NCI-H2081 treated with DMSO at 0.1 percent for 48 hours (cell line): ENCODE measurements at places on chromosomes 6 and 20.

DNA sequence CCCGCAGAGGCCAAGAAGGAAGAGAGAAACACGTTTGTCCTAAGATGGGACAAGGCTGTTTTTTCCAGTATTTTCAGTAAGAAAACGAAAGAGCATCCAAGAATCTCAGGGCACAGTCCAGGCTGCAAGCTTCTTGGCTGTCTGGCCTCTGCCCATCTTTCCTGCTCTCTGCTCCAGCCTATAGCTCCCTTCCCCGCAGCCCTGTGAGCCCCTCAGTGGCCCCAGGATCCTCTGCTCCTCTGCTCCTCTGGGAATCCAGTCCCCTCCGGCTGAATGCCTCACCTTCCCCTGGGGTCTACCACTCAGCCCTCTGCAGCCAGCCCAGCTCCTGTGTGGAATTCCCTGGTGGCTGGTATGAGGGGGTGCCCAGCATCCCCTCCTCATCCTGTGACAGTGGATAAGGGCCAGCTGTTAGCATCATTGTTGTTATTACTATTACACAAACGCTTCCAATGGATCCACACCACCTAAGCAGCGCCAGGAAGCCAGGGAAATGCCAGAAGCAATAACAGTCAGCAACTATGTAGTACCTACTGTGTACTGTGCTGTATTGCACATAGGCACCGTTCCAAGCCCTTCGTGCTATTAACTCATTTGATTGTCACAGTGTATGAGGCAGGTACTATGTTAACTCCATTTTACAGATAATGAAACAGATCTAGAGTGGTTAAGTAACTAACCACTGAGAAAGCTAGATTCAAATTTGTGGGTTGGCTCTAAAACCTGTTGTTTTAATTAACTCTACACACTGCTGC is 60.3 kb upstream of the PTPN1 start:
- no peak for DNase-seq

GRCh38 chr6:110688661-110689268 is 126.5 kb downstream of the CDK19 start:
- no peak for DNase-seq

- DNase-seq: no peak
Observed at GRCh38 chr6:142830116-142830710, 114.8 kb downstream of the HIVEP2 start.

- DNase-seq: no peak
Observed at GRCh38 chr20:36717657-36718056, 28.2 kb downstream of the NDRG3 start.

DNA sequence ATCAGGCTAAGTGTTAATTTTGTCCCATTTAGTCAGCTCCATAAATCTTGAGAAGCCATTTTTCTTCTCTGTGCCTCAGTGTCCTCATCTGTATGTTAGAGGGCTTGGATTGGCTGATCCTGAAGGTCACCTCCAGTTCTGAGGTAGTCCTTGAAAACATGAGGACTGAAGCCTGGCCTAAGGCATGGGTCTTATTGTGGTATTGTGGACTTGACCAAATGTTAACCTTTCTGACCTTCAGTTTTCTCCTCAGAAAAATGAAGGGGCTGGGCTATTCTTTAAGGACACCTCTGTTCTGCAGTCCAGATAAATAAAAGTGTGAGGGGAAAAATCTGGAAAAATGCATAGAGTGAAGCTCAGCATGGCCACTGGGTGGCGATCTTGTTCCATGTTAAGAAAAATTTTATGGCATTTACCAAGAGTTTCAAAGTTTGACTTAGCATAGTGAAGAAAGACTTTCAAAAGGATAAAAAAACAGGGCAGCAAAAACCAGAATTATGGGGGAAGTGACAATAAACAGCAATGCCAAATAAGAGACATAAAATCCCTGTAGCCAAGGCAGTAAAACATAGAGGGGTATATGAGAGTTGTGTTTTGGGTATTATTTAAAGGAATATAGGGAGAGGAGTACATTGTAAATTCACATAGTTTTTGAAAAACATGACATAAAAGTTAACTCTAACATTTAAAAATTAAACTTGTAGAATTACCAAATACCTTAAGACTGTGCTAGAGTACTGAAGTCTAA is 13.2 kb upstream of the TFB1M start:
- DNase-seq: peak; percentile 21

GRCh38 chr20:17912916-17913315 is 55.7 kb downstream of the SNX5 start:
- no peak for DNase-seq

DNA sequence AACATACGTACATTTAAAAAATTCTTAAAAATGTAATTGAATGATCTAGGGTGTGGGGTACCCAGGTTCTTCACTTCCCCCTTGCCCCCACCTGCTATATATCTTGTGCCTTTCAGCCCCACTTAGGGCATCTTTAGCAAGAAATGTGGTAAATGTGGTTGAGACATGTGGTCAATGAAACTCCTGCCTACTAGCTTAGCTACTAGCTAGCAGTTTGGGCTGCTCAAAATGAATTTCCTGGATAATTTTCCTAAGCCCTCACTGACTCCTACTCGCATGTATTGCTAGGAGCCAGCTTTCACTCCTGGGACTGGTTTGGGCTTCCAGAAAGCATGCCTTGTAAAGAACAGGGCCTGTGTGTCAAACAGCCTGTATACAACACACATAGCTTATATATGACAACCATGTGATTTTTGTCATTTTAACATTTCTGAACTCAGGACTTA is 257.3 kb downstream of the ATXN1 start:
- DNase-seq: no peak

- no peak for DNase-seq
Observed at GRCh38 chr20:49750611-49751396, 37.1 kb upstream of the B4GALT5 start.

- DNase-seq: no peak
Observed at GRCh38 chr6:41335943-41336342, 535 bp downstream of the NCR2 start.

DNA sequence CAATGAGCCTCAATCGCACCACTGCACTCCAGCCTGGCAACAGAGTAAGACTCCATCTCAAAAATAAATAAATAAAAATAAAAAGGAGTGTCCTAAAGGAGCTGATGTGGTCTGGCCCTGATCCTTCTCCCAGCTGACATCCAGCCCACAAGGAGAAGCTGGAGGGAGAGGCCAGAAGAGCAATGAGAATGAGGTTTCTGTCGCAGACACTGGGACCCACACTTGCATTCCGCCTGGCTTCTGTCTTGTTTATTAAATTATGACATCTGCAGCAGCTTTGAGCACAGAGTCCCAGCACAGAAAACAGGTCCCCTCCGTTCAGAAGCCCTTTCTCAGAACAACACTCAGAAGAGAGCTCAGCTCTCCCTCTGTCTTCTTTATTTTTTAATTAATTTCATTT is 10.3 kb upstream of the E2F1 start:
- no peak for DNase-seq

DNA sequence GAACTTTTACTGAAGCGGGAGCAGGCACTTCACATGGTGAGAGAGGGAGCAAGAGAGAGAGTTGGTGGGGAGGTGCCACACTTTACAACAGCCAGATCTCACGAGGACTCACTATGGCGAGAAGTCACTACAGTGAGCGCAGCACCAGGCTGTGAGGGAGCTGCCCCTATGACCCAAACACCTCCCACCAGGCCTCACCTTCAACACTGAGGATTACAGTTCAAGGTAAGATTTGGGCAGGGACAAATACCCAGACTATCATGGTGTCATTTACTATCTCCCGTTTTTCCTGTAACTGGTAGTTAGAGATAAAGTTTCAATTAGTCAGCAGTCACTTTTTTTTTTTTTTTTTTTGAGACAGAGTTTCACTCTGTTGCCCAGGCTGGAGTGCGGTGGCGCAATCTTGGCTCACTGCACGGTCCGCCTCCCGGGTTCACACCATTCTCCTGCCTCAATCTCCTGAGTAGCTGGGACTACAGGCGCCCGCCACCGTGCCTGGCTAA is 7.8 kb downstream of the RBCK1 start:
- no peak for DNase-seq

DNA sequence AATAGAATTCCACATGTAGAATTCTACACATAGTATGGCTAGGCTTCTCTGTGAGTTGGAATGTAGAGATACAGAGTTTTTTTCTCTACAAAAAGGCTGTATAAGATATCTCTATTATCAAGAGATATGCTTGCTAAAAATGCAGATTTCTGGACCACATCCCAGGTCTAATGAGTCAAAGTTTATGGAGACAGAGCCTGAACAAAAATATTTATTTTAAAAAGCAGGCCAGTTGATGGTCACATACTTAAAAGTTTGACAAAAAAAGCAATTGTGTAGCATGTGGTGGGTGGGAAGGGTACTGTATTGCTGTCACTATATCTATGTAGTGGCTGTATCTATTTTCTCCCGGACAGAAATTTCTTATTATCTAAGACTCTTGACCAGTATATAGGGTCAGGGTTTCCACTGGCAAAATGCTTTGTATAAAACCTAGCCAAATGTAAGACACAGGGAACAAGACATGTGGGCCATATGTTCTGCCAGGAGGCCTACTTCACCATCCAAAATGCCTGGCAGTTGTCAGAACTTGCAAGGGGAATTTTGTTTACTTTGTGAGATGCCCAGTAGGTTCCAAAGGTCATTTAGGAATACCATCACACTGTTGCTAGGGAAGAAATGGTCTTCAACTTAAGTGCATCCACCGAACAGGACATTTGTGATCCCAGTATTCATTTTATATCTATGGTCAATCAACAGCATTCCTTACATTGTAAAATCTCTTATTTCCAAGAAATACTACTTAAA is 60.6 kb downstream of the SHPRH start:
- DNase-seq: no peak

DNA sequence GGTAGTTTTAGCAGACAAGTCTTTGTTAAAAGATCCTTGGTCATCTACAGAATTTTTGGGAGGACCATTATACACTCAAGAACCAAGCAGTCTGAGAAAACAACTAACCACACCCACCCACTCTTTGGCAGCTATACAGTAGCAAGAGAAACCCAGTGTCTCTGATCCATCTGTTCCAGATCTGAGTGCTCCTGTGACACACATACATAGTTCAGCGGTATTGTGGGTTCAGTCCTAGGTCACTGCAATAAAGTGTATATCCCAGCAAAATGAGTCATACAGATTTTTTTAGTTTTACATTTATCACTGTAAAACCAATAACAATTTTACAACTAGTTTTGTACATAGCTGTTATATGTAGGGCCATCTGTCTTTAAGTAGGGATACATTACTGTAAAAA is 47.4 kb upstream of the PAK5 start:
- no peak for DNase-seq

DNA sequence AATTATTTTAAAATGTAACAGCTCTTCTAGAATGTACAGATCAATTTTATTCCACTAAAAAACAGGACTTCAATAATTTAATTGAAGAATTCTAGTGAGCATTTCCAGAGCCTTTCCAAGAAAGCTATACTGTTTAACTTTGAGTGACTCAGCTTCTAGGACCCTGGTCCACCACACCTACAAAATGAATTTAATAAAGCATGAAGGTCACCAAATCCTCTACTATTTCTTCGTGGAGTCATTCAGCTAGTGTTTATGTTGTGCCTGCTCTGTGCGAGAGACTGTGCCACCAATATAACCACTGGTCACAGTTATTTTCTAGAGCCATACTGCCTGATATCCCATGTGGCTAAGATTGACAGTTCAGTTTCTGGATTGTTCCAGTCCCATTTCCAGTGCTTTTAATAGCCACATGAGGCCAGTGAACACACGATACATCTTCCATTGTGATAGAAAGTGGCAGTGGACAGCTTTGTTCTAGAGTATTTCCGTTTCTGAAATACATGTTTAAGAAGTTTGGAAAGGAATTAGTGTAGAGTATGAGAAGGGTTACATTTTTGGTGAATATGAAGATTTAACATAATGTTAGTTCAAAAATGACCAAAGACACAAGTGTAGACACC is 160.7 kb downstream of the MTHFD1L start:
- DNase-seq: no peak

GRCh38 chr6:35498422-35499067 is 1.7 kb upstream of the TEAD3 start:
- no peak for DNase-seq

DNA sequence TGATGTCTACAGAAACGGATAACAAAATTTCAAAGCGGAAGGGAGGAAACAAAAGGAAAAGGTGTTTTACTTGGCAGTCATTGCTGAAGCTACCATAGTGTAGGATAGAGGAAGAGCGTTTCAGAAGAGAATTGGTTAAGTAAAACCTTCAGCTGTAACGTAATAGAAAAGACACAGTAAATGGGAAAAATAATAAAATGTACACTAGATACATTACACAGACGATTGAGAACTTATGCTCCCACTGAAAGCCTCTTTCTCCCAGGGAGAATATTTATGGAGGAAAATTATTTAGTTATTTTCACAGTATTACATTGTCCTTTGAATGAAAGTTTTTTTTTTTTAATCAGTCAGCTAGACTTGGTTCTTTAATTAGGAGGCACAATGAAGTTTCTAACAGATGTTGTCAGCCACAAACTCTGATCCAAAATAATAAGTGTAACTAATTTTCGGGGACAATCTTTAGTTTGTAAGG is 90.7 kb upstream of the PRDM1 start:
- DNase-seq: no peak

GRCh38 chr6:109769213-109769612 is 78.1 kb downstream of the FIG4 start:
- DNase-seq: no peak

GRCh38 chr20:32606790-32607189 is 21.7 kb upstream of the NOL4L start:
- DNase-seq: no peak

DNA sequence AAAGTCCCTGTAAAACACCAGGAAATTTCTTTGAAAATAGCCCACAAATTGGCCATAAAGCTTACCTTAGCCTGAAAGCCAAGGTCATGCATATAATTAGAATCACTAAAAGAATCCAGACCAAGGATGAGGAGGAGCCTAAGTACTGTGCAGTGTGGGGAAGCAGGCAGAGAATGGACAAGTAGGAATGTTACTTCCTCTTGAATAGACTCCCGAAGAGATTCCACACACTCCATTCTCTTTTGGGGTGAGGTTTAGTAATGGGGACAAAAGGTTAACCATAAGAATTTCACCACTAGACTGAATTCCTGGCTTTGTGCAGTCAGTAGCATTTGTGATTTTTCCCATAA is 27.5 kb upstream of the MARCKS start:
- DNase-seq: no peak

- no peak for DNase-seq
Observed at GRCh38 chr6:37488476-37488875, 11.2 kb downstream of the CCDC167 start.

DNA sequence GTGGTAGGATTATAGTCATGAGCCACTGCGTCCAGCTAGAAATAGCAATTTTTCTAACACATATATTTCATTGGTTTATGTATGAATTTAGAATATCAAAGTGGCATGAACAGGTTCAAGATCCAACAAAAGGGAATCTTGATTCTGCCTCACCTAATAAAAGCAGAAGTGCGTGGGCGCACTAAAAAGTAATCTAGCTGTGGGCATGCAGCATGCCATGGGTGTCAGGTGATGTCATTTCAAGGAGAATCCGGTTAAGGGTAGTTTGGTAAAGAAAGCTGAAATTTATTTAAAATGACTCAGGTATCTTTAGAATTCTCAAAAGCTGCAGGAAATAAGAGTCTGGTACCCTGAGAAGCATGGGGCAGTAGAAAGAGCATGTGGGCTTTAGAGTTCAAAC is 17.6 kb downstream of the LRRN4 start:
- DNase-seq: no peak
